ENCODE measurements at places on chromosomes 6 and 20.

- DNase-seq: no peak
These were observed 10.8 kb downstream of the RSPO3 start for GRCh38 chr6:127129251-127129650.

DNA sequence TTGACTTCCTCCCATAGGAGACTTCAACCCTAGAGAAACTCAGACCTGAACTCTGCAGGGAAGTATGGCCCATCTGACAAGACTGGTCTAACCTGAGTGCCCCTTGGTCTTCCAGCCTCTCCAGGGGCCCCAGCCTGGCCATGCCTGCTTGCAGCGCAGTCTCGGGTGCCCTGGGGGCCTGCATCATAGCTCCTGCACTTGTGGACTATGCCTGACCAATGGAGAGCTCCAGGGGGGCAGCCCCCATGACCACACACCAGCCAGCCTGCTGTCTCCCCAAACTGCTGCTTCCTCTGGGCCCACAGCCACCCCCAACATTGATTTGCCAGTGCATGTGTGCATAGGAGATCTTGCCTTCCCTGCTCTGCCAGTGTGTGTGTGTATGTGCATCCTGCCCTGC lies 608.6 kb upstream of the MARCKS start:
- peak; percentile 36 for DNase-seq

- DNase-seq: no peak
These were observed 73.8 kb downstream of the MAP3K5 start for GRCh38 chr6:136718476-136718875.

DNA sequence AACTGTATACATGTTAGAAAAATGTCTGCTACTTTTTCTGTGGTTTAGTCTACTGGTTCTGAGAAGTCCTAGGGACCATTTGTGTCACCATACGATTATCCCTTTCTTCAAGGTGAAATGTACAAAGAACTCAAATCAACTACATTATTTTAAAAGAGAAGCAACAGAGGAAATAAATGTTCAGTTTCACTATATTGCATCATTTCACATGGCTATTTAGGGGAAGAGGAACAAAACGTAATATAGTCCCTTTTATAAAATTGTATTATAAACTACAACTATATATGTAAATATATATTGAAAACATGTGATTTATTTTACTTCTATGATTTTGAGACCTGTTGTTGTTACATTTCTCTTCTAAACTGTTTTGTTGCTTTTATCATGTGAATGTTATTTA lies 1308.0 kb downstream of the EPHA7 start:
- no peak for DNase-seq

GRCh38 chr6:14458669-14459266 lies 341.2 kb downstream of the CD83 start:
- DNase-seq: no peak

- no peak for DNase-seq
These were observed 28.9 kb downstream of the ELMO2 start for GRCh38 chr20:46377518-46377917.

GRCh38 chr6:125512621-125513020 lies 210.9 kb upstream of the HDDC2 start:
- DNase-seq: no peak

DNA sequence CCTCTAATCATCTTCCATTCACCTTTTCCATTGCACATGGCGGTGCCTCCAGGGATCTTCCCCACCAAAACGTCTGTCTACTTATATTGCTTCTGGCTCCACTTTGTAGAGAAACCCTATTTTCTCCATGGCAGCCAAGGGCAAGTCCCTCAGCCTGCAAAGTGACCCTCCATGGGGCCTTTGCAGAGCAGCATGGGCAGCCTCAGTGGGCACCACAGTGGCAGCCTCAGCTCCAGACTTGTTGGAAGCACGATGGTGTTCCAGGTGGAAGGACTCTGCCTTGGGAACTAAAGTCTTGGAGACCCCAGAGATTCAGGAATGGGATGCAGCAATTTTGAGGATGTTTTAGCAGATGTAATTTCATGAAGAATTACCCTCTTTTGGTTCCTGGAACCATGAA lies 18.5 kb upstream of the CCR6 start:
- no peak for DNase-seq

- DNase-seq: no peak
These were observed 150.7 kb downstream of the PDSS2 start for GRCh38 chr6:107308677-107309076.

DNA sequence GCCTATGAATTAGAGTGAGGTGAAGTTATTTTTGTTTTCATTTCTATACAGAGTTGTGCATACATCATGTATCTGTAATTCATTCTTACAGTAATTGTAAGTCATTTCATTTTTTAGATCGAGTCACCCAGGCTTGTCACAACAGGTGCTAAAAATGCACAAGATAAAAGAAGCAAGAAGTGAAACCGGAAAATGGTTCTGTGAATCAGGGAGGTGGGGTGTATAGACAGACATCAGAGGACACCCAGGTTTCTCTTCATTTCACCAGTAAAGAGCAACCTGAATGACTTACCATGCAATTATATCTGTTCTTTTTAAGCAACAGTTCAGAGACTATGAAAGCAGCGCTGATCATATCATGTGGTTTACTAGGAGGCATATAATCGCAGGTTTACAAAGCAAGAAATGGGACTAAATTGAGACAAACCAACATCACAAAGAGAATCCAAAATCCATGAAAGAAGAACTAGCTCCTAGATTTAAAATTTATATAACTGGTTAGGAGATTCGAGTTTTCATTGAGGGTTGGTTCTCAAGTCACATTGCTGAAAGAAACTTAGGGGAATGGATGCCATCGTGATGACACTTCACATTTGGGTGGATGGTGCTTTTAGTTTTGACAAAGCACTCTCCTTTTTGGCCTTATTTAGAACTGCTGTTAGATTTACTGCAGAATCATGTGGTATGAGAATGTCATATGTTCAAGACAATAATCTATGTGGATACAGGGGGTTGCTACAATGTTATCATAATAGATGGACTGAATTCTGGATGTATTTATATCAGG lies 27.9 kb upstream of the TBC1D7 start:
- DNase-seq: no peak

DNA sequence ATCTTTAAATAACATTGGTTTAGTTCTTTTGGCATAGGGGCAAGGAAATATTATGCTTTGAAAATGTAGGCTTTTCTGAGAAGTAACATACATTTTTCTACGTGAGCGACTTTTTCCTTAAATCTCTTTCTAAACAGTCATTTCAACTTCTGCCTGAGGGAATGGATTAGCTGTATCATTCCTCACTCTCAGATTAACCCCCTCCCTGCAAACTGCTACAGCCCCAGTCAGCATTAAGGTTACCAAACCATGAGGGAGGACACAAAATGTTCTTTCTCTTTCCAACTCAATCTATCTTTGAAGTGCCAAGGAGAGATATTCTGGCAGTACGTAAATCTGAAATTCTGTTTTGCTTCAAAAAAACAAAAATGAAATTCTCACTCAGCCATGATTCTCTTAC lies 231.3 kb upstream of the FLRT3 start:
- no peak for DNase-seq

Measured in posterior cingulate gyrus (tissue), 11 donors.